Right ventricle myocardium superior (tissue), 1 donor: ENCODE measurements at places on chromosomes 11 and 22. TPM values are rescaled to one million over a fixed set of nuclear protein-coding genes. Genes with fewer than 3 reads are reported as not detected.

GRCh38 chr11:47348859-47349258 lies 3.6 kb downstream of the MYBPC3 start:
- DNase-seq: no peak

- DNase-seq: peak; percentile 23
These were observed 35.0 kb downstream of the TBX1 start for GRCh38 chr22:19795617-19796008.

- peak; percentile 91 for DNase-seq
These were observed 13.0 kb upstream of the CYB5R3 start for GRCh38 chr22:42661985-42662831.

DNA sequence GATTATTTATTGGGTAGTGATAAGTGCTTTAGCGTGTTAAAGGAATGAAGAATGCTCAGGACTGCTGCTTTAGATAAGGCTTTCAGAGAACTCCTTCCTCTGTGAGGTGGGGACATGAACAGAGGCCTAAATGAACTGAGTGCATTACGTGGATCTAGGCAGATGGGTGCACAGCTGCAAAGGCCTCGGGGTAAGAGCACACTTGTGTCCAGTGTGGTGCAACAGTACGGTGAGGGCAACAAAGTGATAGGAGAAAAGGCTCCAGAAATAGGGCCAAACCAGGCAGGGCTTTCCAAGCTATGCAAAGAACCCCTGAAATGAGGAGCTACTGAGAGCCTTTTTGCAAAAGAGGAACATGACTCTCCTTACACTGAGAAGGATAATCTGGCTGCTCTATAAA lies 45.3 kb upstream of the ARHGAP32 start:
- DNase-seq: no peak

DNA sequence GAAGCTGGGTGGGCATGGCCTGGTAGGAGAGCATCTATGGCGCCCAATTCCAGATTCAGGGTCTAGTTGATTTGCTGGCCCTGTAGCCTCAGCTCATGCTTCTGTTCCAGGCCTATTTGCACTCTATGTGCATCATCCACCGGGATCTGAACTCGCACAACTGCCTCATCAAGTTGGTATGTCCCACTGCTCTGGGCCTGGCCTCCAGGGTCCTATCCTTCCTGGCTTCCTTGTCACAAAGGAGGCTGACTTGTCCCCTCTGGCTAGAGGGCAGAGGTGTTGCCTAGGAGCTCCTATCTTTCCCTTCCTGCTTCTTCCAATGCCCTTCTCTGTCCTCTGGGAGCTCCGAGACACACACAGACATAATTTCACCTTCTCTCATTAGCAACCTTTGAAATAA lies 21.3 kb downstream of the PIK3IP1 start:
- no peak for DNase-seq

Gene DNAJB7
- total RNA-seq: not detected

GRCh38 chr11:79520086-79520485 lies 79.3 kb upstream of the TENM4 start:
- DNase-seq: no peak

Gene MS4A12
- not detected for total RNA-seq

DNA sequence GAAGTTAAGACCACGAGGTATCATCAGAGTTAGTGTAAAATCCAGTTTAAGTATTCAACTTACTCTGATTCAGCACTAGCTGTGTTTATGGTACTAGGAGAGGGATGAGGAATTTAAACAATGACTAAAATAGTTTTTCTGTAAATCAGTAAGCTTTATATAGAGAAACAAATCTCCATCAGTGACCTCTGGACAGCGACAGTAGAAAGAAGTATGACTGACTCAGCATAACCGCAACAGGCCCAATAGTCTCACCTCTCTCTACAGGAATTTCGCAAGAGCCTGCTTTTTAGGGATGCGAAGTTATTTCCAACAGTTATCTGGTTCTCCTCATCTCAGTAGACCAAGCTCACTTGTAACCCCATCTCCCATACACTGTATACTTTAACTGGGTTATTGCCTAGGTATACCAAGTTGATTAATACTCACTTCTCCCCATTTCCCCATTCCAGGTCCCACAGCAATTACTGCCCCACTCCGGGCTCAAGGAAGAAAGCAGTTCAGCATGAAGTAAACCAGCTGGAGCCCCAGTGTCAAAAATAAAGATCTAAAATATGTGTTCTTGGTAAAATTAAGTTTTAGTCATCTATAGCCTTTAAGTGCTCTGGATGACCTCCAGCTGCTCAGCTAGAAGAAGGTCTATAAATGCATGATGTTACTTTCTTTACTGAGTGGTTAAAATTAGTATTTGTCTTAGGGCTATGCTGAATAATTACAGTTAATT lies 770.6 kb upstream of the CCDC90B start:
- DNase-seq: no peak
